ENCODE measurements at places on chromosomes 4 and X.
A peak's percentile ranks its signal among the peaks of the same experiment; 100 is the strongest.

GRCh38 chr4:147950261-147950660 lies 218.4 kb downstream of the ARHGAP10 start:
- DNase-seq = no peak

DNA sequence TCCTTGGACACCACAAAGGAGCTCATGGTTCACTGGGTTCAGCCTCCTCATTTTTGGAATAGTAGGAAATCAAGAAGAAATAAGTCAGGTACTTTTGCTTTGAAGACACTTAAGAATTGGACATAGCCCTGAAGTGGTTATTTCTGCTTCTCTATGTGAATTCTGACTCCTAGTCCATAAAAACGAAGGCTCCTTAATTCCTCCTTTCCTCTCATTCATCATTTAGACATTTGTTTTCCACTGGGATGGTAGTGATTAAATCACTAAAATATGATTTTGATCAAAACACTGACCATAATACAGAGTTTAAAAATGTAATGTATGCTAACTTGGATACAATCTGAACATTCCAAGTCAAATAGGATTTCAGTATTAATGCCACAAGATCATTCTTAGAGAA lies 34.7 kb upstream of the CYP2U1 start:
- no peak for DNase-seq

DNA sequence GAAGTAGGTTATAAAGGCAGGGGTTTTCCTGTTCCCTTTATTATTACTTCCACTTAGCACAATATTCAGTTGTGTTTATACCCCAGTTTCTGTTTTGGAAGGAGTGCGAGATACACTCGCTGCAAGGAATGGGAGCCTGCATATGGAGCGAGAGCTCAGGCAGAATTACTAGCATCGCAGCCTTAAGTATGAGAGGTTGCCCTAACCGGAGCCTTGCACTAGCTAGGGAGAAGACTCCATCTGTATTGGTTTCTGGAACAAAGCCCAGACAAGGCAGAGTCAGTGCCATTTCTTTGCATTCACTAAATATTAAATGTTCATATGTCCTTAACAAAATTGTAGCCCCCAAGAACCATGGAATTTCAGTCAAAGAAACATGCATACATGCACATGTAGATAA lies 6.2 kb upstream of the DCTD start:
- DNase-seq = no peak

DNA sequence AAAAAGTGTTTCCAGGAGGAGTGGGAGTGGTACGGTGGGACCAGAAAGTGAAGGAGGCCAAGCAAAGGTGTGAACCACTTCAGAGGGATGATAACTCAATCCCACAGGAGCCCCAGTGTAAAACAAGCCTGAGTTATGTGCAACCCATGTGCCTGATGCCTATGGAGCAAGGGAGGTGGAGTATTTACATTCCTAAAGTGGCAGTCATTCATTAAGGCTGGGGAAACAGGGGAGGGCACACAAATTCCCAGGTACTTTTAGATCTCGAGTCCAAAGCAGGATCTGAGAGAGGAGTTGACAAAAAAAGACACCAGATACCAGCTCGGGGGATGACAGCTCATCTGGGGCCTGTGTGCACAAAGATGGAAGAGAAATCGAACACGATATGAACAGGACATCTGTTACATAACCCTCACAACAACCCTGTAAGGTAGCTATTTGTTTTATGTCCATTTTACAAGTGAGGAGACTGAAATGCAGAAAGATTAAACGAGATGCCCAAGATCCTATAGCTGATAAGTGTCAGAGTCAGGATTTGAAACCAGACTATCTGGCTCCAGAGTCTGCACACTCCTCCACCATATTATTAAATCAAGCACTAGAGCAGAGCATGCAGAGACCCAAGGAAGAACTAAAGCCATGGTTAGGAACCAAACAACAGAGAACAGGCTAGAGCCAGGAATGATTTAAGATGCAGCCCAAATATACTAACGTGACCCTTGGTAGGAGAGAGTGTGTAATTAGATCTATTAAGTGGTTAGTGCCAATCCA lies 91.9 kb upstream of the MAPK10 start:
- peak; percentile 61 for DNase-seq

DNA sequence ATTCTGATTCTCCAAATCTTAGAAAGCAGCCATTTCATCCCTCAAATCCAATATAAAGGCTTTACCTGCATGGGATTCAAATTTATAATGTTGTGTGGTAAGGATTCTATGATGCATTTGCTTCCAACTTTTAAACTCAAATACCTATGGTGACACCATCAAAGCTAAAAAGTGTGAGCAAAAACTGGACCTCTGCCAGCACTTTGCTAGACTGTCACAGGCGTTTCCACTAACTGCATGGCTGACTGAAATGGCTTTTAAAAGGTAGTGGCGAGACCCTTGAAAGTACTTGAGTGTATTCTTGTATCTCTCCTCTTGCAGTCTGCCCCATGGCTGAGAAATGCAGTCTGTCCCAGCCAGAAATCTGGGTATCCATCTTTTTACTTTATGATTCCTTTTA lies 169.4 kb downstream of the AMELX start:
- DNase-seq = no peak

DNA sequence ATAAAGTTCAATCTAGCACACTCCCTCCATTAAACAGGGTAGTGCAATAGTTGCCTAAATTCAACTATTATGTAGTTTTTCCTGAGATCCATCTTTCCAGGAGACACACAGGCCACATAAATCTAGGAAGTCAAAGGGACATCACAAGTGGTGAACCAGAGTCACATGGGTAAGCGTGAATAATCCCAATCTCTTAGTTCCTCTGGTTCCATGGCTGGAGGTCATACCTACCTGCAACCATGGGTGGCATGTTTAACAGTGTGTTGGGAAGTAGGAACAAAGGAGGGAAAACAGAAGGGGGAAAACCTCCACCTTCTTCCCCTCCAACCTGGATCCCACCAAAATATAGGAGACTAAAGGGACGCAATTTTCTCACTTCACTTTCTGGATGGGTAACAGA lies 2651.6 kb downstream of the ARAP2 start:
- no peak for DNase-seq

DNA sequence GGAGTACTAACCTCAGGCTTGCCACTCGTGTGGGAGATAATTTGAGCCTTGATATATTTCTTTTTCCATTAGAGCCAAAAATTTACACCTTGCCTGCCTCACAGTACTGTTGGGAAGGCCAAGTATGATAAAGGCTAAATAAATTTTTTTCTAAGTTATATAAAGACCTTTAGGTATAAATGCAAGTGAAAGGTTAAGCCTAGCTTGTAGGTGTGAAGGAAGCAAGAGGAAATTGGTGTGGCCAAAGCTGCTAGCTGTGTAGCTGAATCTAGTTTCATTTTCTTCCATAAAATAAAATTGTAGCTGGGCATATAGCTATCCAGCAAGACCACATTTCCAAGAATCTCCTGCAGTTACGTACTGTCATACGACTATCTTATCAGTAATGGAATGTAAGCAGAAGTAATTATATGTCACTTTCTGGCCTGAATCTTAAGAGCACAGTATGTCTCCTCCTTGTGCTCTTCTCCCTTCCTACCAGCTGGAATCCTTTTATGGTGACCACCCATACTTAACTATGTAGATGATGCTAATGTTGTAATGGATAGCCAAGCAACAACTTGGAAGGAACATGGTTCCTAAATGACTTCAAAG lies 14.3 kb upstream of the GABRE start:
- DNase-seq = no peak

- no peak for DNase-seq
These were observed 63.1 kb upstream of the CITED1 start for GRCh38 chrX:72368796-72369195.

- no peak for DNase-seq
These were observed 99.4 kb upstream of the MAB21L2 start for GRCh38 chr4:150482581-150482980.

DNA sequence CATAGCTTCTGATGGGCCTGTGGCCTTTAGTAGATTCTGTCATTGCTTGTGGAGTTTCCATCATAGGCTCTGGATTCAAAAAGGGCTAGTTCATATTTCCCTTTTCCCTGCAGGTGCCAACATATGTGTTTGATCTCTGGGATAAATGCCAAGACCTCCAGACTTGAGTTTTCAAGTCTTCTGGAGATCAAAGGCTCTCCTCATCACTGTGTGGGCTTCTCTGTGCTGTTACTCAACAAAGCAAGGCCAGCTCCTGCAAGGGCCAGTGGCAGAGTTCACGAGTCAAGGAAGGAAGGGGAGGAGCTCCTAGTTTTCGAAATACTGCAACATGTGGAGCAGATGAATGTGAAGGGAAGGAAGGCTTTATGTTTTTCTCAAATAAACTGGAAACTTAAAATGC lies 62.7 kb upstream of the SCML1 start:
- no peak for DNase-seq

DNA sequence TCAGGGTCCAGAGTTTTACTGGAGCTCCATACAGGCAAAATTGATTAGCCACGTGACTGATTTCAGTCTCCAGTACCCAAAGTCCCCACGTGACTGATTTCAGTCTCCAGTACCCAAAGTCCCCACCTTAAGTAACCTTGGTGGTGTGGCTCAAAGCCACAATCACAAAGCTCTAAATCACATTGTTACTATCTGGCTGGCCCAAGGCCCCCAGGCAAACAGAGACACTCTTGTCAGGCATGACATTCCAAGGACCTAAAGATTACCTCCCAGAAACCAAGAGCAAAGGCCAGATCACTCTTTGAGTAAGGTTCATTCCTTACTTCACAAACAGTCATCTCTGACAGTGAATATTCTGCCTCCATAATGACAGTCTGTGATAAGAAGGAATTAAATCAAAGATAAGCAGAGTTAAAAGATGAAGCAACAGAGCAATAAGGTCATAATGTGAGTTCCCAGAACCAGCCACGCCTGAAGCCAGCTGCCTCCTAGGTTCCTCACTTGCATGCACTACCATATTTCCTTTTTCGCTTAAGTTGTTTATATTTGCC lies 78.5 kb downstream of the ANXA3 start:
- no peak for DNase-seq

DNA sequence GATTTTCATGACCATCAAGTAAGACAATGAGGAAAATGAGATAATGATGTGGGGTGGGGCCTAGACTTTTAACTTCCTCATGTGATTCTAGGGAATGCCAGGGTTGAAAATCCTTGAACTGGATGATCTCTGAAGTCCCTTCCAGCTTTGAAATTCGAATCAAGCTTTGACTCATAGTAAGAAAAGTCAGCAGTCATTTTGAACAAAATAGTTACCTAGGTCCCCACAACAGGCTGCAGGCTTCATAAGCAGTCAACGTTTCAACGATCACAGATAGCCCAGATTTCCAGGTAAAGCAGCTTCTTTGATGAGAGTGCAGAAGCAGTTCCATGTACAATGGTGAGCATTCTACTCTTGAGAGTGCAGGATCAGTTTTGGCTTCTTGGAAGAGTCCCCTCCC lies 93.7 kb downstream of the GRIA3 start:
- DNase-seq = no peak

- DNase-seq = no peak
These were observed 4.5 kb downstream of the GJB1 start for GRCh38 chrX:71227370-71228062.

DNA sequence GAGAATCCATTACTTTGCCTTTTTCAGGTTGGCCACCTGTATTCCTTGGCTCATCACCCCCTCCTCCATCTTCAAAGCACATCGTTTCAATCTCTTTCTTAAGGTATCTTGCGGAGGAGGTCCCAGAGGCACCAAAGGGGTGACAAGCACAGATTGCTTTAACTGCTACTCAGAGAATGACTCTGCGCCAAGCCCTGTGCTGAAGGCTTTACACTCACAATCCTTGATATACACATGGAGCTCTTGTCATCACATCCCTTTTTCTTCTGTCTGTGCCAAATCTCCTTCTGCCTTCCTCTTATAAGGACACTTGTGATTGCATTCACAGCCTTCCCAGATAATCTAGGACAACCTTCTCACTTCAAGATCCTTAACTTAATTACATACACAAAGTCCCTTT lies 134.7 kb upstream of the MAMLD1 start:
- DNase-seq = no peak

GRCh38 chrX:155767051-155767875 lies 113.9 kb upstream of the VAMP7 start:
- DNase-seq = no peak

GRCh38 chr4:69750346-69750745 lies 10.1 kb downstream of the SULT1B1 start:
- DNase-seq = no peak

- no peak for DNase-seq
These were observed 319.5 kb downstream of the KCNIP4 start for GRCh38 chr4:21628916-21629610.

DNA sequence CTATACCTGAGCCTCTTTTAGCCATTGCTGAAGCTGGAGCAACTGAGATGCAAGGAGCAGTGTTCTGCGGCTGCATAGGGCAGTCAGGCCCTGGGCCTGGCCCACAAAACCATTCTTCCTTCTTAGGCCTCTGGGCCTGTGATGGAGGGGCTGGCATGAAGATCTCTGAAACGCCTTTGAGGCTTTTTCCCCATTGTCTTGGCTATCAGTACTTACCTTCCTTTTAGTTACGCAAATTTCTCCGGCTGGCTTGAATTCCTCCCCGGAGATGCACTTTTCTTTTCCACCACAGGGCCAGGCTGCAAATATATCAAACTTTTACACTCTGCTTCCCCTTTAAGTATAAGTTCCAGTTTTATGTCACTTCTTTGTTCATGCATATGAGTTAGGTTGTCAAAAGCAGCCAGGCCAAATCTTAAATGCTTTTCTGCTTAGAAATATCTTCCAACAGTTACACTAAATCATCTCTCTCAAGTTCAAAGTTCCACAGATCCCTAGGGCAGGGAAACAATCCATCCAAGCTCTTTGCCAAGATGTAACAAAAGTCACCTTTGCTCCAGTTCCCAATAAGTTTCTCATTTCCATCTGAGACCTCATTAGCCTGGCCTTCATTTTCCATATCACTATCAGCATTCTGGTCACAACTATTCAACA lies 194.4 kb upstream of the PCDH7 start:
- DNase-seq = no peak

GRCh38 chr4:139647184-139647583 lies 18.4 kb upstream of the MGST2 start:
- DNase-seq = no peak

DNA sequence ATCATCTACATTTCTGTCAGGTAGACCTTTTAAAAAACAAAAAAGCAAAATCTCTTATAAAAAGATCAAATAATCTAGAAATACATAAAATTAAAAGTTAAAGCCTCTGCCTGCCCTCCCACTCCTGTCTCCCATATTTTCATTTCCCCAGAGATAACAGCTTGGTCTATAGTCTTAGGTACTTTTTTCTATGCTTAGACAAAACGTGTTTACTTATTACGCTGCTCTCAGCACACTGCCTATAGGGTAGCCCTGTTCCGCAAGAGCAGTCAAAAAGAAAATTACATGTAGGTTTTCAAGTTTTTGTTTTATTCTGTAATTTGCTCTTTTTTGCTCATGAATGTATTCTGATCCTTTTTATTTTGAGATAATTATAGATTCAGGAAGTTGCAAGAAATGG lies 73.3 kb downstream of the TAF1 start:
- no peak for DNase-seq

GRCh38 chr4:3430524-3430923 lies 11.2 kb upstream of the HGFAC start:
- DNase-seq = no peak

DNA sequence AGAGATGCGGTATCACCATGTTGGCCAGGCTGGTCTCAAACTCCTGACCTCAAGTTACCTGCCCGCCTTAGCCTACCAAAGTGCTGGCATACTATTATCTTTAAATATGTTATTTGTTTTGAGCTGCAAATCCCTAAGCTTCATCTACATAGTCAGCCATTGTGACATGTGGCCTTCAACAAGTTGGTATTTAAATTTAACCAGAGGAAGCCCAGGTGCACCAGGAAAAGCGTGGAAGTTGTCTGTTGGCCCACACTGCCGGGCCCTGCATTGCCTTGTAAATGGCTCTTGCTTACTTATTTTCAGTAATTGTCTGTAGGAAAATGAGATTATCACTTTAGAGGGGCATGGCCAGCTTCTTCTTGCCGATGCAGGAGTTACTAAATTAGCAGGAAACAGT lies 6.0 kb downstream of the WWC2 start:
- DNase-seq = no peak

Data from NCI-H1417 treated with DMSO at 0.1 percent for 48 hours (cell line).